Activated naive CD8-positive, alpha-beta T cell treated with anti-CD3 and anti-CD28 coated beads, Interleukin-2, amount 50 U/mL, for 24 hours (primary cell): ENCODE measurements at places on chromosomes 7 and 10.

GRCh38 chr10:124122211-124122610 is 28.8 kb upstream of the CHST15 start:
- peaks cover 1% of the 10 kb centered on the region for H3K4me1 ChIP-seq
- no peaks in the 10 kb centered on the region for H3K36me3 ChIP-seq
- H3K4me3 ChIP-seq: no peak overlapping the region

DNA sequence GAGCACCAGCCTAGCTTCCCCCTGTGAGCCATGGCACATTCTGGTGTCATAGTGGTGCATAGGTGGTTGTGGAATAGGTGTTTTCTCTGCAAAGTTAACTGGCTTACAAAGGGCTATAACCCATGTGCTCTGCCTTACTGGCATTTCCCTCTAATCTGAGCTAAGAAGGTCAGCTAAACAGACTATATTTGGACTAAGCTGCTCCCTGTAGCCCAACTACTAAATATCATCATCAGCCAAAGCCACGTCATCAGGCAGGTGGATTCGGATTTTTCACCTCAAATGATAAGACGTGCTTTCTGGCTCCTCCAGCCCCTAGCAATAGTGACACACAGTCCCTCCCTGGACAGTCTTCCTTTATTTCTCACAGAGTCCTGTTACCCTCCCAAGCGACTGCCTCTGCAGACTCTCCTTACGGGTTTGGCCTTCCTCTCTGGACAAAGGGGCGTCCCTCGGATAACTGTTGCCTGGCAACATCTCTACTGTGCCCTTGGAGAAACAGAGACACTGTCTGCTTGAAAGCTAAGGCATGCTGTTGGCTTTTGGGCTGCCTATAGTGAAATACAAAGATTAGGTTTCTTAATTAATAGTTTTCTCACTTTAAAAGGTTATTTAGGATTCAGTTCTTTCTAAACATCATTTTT is 9.1 kb downstream of the SLC13A4 start:
- H3K4me3 ChIP-seq: no peak overlapping the region
- peaks cover 4% of the 10 kb centered on the region for H3K27me3 ChIP-seq
- no peaks in the 10 kb centered on the region for H3K4me1 ChIP-seq
- DNase-seq: no peak
- H3K36me3 ChIP-seq: no peaks in the 10 kb centered on the region

GRCh38 chr7:157816086-157816485 is 479.3 kb downstream of the DNAJB6 start:
- H3K4me1 ChIP-seq: no peaks in the 10 kb centered on the region
- peaks cover 3% of the 10 kb centered on the region for H3K27me3 ChIP-seq
- no peak overlapping the region for H3K4me3 ChIP-seq
- H3K36me3 ChIP-seq: no peaks in the 10 kb centered on the region

DNA sequence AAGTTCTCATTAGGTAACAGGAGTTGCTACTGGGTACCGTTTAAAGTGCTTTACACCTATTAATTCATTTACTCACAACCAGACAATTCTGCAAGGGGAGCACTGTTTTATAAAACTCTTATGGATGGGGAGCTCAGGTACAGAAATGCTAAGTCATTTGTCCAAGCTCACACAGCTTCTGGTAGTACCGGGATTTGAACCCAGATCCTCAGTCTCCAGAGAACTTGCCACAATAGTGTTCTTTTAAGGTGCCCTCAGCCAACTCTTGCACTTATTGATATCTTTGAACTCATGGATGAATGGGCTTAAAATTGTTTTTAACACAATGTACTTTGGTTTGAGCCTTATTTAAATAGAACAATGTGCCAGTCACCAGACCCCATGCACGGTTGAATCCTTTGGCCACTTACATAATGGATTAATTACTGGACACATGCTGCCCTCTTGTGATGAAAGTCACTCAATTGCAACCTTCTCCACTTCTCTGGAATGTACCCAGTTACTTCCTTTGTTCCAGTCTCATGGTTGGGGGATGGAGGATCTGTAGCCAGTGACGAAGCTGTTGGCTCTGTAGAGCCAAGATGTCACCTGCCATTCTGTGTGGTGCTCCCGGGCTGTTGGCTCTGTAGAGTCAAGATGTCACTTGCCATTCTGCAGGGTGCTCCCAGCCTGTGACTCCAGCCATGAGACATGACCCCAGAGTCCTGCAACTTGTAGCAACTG is 65.6 kb downstream of the NOD1 start:
- H3K36me3 ChIP-seq: peaks cover 1% of the 10 kb centered on the region
- no peak overlapping the region for H3K27ac ChIP-seq
- no peak for DNase-seq
- H3K27me3 ChIP-seq: no peaks in the 10 kb centered on the region
- H3K4me3 ChIP-seq: no peak overlapping the region
- H3K4me1 ChIP-seq: no peaks in the 10 kb centered on the region

DNA sequence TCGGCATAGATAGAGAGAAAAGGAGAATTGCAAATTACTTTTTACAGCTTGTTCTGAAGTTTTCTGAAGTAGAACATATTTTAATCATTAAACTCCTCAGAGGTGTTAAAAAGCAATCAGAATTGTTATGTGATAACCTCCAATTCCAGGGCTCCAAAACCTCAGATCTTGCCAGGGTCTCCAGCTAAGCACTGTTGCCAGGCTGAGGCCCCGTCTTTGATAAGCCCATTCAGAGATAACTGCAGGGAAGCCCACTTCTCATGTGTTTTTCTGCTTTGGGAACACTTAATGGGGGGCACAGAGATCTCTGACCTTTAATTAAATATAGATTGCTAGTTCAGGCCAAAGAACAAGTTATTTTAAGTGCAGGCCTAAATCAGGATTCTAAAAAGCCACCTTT is 40.4 kb downstream of the GFRA1 start:
- H3K27me3 ChIP-seq: peaks cover 2% of the 10 kb centered on the region
- no peak overlapping the region for H3K4me3 ChIP-seq
- DNase-seq: no peak
- H3K36me3 ChIP-seq: no peaks in the 10 kb centered on the region
- H3K27ac ChIP-seq: no peak overlapping the region
- H3K4me1 ChIP-seq: no peaks in the 10 kb centered on the region
